Activated T-helper 1 cell treated with anti-CD3 and anti-CD28 coated beads, Interleukin-12 subunit alpha, Interleukin-12 subunit beta, Interleukin-2, Interleukin-4 antibody, amounts not matched to agents 30 ng/mL and 10 ng/mL and 1 ng/mL, durations not matched to agents 14 hours and 24 hours and 36 hours (primary cell): ENCODE measurements at places on chromosomes 16 and 17.

- DNase-seq = no peak
Measured at GRCh38 chr16:54152362-54153239, 134.0 kb downstream of the IRX3 start.

DNA sequence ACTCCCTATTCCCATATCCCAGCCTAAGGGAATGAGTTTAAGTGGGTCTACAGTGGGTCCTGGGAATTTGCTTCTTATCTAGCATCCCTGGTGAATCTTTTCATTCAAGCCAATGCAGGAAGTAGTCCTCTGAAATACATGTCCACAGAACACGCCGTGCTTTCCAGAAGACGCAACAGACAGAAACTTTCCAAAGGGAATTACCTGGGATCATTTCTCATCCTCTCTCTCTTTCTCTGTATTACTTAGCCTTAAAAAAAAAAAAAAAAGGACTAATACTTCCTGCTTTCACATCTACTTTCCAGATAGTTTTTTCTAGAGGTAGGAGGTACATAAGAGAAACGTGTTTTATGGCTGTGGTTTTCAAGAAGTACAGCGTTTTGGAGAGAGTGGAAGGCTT is 499.0 kb downstream of the MAF start:
- no peak for DNase-seq

- no peak for DNase-seq
Measured at GRCh38 chr17:21352221-21352980, 23.8 kb upstream of the KCNJ12 start.

GRCh38 chr17:82320140-82320840 is 2.9 kb upstream of the CD7 start:
- DNase-seq = no peak

GRCh38 chr17:38746849-38747462 is 1.2 kb downstream of the PCGF2 start:
- DNase-seq = no peak

- no peak for DNase-seq
Measured at GRCh38 chr17:64172510-64172909, 42.6 kb upstream of the ERN1 start.

GRCh38 chr16:85639529-85640253 is 26.6 kb downstream of the GSE1 start:
- DNase-seq = no peak

DNA sequence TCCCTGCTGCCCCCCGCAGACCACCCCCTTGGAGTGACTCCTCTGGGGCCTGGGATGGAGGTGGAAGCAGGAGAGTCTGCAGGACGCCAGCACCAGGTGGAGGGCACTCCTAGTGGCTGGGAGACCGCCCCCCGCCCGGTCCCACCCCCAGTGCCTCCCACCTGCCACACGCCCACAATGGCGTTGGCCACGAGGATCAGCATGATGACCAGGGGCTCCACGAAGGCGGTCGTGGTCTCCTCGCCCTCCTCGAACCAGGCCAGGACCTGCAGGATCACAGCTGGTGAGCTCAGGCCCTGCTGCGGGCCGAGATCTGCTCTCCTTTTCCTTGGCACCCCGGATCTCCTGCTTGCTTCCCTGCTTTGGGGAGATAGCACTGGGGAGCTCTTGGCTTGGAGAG is 12.8 kb downstream of the ATP2A3 start:
- no peak for DNase-seq

GRCh38 chr16:75288596-75289120 is 37.2 kb upstream of the BCAR1 start:
- DNase-seq = peak; percentile 46

GRCh38 chr17:48725288-48726064 is 2.5 kb downstream of the PRAC2 start:
- DNase-seq = no peak

DNA sequence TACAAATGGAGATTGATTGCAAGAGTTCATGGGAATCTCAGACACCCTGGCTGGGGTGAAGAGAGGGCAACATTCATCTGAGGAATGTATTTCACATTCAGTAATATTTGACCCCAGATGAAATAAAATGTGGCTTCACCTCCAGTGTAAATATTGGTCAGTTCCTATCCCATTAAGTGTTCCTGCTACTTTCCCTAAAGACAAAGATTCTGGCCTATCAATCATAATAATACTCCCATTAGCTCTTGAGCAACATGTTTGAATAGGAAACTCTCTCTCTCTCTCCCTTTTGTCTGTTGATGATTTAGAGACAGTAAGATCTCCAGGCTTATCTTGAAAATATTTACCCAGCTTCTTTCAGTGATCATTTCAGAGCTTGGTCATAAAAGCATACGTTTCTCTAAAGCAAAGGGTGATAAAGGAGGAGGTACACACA is 70.1 kb downstream of the KCNJ2 start:
- DNase-seq = no peak

- DNase-seq = no peak
Measured at GRCh38 chr16:69482410-69482991, 58.1 kb downstream of the CYB5B start.

DNA sequence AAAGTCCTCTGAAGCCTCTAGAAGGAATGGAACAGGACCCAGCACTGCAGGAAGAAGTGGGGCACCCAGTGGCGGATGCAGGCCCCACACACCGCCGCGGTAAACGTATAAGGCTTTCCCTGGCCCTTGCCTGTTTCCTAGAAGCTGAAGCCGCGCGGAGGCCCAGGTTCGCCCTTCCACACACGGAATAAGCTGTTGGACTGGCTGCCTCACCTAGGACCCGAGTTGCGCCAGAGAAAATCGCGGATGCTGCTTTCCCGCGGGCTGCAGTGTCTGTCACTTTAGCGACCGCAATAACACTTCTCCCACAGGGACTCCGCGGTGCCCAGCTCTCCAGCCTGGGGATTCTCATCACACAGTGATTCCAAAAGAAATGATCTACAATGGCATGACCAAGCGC is 1736.9 kb downstream of the TP53TG3F start:
- no peak for DNase-seq

DNA sequence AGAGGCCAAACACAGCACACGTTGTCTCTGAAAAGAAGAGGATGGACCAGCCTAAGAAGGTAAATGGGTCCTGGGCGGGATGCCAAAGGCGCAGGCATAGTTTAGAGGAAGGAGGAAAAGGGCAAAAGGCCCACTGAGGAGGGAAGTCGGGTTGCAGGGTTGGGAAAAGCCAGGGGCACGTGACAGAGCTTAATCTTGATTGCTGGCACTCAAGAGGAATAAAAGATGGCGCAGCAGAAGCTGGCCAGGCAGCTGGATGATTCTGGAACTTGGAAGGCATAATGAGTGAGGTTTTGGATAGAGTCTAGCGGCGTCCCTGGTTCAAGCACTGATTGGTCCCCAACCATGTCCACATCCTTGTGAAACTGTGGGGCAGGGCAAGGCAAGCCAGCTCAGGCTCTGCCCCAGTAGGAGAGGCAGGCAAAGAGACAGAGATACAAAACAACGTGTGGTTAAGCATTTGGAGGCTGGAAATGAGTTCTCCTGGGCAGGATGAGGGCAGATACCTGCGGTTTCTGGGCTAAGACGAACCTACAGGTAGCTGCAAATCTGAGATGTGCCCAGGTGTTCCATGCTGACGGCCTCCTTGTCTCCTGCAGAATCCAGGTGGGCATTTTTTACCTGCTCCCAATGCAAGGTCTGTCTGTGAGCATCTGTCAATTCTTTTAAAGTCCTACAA is 52.7 kb upstream of the CIBAR2 start:
- DNase-seq = no peak

GRCh38 chr17:81294512-81295030 is 536 bp downstream of the SLC38A10 start:
- peak; percentile 30 for DNase-seq

DNA sequence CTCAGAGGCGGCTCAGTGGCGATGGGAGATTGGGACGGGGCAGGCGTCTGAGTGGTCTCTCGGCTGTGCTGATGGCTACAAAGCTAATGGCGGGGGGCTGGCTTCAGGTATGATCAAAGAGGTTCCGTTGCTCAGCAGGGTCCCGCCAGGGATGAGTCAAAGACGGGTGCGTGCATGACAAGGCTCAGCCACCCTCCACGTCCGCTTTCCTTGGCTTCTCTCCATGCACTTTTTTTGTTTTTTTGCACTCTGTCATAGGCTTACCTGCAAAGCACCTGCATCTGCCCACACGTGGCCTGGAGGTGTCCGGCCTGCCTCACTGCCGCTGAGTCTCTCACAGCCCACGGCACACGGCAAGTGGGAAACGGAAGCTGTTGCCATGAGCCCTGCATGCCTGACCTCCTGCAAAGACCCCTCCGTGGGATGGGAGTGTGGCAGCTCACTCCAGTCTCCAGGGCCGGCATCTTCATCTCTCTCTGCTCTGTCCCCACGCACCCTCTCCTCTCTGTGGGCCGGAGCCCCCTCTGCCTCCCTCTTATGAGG is 85.5 kb upstream of the ZNF469 start:
- no peak for DNase-seq

DNA sequence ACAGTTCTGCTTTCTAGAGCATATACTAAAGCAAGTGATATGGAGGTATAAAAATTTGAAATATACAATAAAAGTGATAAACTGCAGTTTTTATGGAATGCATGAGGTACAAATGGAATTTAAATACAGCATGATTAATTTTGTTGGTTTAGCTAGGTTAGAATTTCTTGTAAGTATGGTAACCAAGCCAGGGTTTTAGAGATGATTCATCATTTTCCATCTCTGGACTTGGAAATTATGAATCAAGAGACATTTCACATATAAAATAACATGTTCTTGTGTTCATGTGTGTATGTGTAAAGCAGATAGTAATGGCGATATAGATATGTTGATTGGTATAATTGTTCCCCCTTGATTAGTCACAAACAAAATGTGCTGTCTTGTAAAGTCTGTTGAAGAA is 1219.8 kb downstream of the CDH8 start:
- DNase-seq = no peak
